ENCODE measurements at places on chromosomes 12 and 14.

DNA sequence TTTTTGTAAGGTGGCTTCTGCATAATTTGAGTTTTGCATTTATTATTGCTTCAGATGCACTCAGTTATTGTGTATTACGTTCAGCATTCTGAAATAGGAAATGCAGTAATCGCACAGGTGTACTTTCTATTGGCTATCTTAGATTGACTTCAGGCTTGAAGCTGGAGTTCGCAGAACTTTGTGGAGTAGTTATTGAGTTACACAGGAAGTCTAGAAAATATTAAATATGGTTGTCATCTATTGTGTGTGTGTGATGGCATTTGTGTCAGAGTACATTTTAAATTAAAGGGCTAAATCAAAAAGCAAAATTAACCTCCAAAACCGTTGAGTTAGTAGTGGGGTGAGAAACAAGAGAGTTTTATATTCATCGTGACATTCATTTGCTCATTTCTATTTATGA, 2.7 kb downstream of the ARID2 start:
- DNase-seq, result no peak

DNA sequence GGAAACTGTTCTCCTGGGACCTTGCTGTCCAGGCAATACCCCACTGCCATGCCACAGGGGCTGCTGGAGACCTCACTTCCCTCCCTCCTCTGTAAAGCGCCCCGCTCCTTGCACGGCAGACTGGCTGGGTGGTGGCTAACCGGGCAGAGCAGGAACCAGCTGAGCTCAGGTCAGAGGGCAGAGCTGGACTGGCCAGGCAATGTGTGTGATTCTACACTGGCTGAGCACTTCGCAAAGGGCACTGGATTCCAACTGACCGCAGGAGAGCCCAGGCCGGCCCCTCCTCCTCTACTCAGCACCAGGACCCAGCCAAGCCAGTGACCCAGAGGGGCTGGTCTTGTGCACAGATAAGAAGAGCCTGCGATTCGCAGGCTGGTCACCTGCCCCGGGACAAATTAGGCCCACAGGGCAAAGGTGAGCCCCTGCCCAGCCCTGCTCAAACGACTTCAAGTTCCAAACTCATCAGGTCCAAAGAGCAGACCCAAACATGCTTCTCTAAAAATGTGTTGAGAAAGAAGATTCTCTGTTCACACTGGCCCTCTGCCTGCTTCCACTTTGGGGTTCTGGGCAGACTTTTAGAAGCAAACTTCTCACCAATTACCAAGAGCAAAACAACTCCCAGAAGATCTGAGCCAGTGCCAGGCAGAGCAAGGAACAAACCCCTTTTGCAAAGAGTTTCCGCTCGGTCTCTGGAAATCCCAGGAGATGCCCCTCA, 54.9 kb upstream of the DIO3 start:
- DNase-seq, result no peak

- no peak for DNase-seq
These were observed 4.8 kb downstream of the IFNG start for GRCh38 chr12:68154779-68155178.

- DNase-seq, result peak; percentile 88
These were observed 42.5 kb downstream of the PRKAB1 start for GRCh38 chr12:119710374-119710964.

DNA sequence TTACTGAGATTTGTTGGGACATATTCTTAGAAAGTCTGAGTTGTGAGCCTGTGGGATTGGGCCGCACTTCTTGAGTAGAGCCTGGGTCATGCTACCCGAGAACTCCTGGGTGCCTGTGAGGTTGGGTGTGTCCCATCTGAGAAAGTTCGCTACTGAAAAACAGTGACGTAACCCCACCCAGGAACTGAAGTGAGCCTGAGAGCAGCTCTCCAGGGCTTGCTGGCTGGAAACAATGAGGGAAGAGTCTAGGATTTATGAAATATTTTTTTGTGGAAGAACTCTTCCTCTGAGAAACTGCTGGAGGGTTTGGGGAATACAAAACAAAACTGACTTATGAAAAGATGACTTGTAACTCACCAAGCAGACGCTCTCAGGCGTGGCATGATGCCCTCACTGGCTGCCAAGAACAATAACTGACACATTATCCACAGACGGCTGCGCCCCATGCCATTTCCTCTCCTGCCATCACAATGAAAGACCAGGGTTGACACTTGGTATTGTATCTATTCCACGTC, 69.2 kb downstream of the RASSF3 start:
- DNase-seq, result peak; percentile 56

- no peak for DNase-seq
These were observed 3.4 kb upstream of the IRF2BPL start for GRCh38 chr14:77031759-77032490.

GRCh38 chr12:805022-805632, 52.7 kb downstream of the WNK1 start:
- no peak for DNase-seq

DNA sequence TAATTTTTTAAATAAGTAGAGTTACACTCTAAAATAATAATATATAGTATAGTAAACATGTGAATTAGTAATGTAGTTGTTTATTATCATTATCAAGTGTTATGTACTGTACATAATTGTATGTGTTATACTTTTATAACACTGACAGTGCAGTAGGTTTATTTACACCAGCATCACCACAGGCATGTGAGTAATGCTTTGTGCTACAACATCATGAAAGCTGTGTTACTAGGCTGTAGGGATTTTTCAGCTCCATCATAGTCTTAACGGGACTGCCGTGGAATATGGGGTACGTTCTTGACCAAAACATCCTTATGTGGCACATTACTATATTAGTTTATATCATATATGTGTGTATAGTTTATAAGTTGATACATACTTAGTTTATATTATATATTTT, 8.6 kb downstream of the FNTB start:
- DNase-seq, result no peak

DNA sequence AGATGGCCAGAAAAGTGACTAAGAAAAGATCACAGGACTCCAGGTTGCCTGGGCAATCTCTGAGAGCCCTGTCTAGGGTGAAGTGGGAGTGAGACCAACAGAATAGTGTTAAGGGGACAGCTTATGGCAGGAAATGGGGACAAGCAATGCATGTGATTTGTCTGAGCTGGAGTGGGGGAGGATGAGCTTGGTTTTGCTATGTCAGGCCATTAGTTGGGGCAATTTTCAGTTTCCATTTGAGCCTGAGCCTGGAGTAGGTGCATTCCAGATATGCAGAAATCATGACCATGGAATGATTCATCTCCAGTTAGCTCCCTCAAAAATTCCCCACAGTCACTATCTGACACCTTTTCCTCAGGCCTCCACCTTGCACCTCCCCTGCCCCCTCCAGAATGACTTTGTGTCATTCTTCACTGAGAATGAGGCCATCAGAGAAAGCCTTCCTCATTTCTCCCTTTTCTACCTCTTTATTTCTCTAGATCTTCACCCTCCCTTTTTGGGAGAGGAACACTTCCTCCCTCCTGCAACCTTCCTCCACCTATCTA, 150.9 kb upstream of the PLEKHG7 start:
- peak; percentile 98 for DNase-seq

DNA sequence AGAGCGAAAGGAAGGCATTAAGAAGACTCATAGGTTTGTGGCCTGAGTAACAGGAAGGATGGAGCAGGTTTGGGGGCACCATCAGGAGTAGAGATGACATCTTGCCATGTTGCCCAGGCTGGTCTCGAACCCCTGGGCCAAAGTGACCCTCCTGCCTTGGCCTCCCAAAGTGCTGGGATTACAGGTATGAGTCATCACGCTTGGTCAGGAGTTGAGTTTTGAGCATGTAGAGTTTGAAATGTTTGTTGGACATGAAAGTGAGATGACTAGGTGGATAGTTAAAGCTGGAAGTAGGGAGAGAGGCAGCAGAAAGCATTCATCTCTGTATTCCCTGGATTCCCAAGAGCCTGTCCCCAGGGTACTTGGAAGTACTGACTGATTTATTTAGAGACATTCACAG, 112.6 kb downstream of the ERC1 start:
- no peak for DNase-seq

- no peak for DNase-seq
These were observed 4.3 kb upstream of the PIWIL1 start for GRCh38 chr12:130333341-130333740.

DNA sequence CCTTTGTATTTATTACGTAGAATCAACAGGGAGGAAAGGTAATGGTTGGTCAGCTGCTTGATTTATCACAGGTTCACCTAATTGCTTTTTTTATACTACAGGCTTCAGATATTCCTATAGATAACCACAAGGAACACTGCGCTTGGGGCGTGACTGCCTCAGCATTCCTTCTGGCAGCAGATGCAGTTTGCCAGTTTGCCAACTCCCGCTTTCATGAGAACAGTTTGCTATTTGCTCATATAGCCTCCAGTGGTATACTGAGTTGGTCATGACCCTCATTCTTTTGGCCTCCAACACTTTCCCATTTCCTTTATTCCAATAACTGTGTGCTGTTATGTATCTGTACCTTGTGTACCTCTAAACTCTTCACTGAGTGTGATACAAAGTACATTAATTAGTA, 38.6 kb upstream of the ACSM4 start:
- no peak for DNase-seq
